Activated naive CD8-positive, alpha-beta T cell treated with anti-CD3 and anti-CD28 coated beads for 36 hours (primary cell): ENCODE measurements at places on chromosomes 16 and 17.
A peak's percentile ranks its signal among the peaks of the same experiment; 100 is the strongest.

- DNase-seq, result no peak
These were observed 5.8 kb downstream of the ARMC7 start for GRCh38 chr17:75115555-75115954.

- peak; percentile 40 for DNase-seq
These were observed 830 bp downstream of the SPHK1 start for GRCh38 chr17:76384987-76385891.

GRCh38 chr17:78645421-78646295, 68.5 kb upstream of the DNAH17 start:
- DNase-seq, result peak; percentile 66

DNA sequence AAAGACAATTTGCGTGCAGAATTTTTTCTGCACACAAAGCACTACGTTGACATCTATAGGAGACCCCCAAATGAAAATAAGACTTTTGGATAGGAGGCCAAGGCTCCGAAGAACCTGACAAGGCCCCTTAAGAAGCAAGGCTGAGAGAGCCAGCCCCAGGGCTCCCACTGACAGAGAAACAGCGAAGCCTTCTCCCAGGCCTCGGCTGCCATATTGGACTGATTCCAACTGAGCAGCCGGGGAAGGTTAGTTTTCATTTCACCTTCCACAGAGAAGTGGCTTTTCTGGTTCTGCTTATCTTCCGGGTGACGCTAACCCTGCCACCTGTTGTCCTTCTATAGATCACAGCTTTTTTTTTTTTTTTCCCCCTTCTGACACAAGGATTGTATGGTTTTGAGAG, 356.7 kb downstream of the SOX9 start:
- no peak for DNase-seq

GRCh38 chr16:85601730-85602401, 11.3 kb upstream of the GSE1 start:
- DNase-seq, result no peak

- no peak for DNase-seq
These were observed 374.6 kb upstream of the ASIC2 start for GRCh38 chr17:33667671-33668070.

- no peak for DNase-seq
These were observed 3.3 kb downstream of the LRRC46 start for GRCh38 chr17:47834756-47835155.

DNA sequence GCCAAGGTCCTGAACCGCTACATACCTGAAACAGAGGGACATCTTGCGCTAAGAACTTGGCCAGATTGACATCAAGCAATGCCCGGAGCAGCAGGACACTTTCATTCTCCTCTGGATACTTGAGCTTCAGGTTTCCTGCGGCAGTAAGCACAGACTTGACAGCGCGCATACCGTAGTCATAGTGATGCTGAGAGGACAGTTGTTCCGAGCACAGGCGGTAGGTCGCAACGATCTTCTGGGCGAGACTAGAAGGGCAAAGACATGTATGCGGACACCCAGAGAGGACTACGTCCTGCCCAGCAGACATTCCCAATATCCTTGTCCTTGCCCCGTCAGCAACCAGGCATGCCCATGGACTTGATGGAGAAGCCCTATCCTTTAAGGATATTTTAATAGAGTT, 112.9 kb downstream of the DNAH3 start:
- DNase-seq, result no peak

DNA sequence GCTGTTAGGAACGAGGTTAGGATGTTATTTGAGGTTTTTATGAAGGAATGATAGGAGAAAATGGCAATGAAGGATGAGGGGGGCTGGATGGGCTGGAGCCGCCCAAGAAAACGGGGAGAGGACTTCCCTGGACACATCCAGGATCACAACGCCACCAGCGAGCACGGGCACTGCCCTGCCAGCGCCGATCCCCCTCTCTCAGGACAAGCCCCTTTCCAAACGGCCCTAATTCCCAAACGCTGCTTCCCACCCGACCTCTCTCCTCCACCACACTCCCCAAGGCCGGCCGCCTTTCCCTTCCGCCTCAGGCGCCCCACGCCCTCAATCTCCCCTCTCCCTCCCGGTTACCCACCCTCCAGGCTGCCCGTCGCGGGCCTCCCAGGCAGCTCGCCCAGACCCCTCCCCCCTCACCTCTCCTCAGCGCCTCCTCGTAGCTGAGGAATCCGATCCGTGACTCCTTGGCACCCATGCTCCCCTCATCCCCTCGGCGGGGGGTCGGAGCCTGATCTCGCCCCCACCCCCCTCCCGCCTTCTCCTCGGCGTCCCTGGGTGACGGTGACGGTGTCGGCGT, 377 bp downstream of the USP32 start:
- no peak for DNase-seq

- no peak for DNase-seq
These were observed 6.0 kb downstream of the ARHGAP23 start for GRCh38 chr17:38434178-38434665.

GRCh38 chr17:39244600-39245570, 19.1 kb upstream of the STAC2 start:
- peak; percentile 79 for DNase-seq

GRCh38 chr17:78144736-78145641, 1.2 kb upstream of the C17orf99 start:
- no peak for DNase-seq

DNA sequence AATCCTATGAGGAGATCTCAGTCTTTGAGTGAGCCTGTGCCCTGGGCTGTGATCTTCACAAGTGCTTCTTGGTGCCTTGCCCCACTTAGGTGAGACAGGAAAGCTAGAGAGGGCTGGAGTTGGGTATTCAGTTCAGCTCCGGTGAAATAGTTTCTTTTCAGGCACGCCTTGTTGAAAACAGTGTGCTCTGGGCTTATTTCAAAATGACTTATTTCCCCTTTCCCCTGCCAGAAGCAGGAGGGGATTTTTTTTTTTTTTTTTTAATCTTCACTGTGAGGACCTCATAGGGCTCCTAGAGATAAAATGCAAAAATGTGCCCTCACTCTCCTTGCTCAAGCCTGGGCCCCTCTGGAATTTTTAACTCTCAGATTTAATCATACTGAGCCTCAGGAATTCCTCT, 27.2 kb downstream of the MOSMO start:
- no peak for DNase-seq

DNA sequence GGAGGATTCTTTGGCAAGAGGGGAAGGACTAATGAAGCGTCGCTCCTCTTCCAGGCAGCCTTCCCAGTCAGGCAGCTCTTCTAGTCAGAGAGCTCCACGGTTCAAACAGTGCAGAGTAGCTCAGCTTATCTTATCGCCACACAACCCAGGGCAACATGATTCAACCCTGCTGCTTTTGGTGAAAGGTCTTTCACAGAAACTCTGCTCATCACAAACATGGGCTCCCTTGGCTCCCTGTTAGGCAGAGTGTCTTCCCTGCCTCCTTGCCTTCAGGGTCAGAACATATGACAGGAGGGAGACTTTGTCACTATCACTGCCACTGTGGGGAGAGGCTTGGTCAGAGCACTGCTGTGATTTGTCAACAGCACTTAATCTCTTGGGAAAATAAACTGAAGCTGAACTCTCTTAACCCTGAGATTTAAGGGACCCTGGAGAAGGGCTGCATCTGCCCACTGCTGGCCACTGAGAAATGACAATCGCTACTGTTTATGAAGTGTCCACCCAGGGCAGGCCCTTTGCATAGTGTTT, 6.9 kb upstream of the SLC13A2 start:
- DNase-seq, result no peak

DNA sequence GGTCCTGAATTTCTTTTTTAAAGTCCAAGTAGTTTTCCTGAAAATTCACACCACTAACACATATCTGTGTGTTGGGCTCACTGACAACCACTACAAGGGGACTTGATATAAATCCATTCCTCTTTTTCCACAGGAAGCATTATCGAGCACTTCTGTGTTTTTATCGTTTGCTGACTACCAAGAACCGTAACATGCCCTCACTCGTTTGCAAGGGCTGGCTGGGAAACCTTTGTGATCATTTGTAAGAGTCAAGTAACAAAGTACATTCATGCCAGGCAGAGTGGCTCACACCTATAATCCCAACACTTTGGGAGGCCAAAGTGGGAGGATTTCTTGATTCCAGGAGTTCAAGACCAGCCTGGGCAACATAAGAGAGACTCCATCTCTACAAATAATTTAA, 62.1 kb downstream of the ZZEF1 start:
- no peak for DNase-seq

- DNase-seq, result no peak
These were observed 97.9 kb upstream of the IRX6 start for GRCh38 chr16:55225972-55226542.

DNA sequence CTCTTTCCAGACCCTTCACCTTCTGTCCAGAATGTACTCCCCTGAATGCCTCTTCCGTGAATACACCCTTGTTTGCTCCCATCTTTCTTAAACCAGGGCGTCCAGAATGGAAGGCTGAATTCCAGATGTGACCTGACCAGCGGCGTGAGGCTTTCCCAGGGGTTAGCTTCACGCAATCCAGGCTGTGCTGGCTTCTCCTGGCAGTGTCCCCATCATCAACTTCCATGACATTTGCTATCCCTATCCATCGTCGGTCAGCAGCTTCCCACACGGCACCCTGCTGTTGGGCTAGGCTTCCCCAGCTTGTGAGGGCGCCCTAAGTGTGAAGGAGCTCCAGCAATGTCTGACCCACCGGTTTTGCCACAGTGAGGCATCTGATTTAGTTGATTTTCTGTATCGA, 339.8 kb upstream of the TNRC6C start:
- DNase-seq, result no peak

GRCh38 chr17:17641621-17642409, 39.4 kb upstream of the RAI1 start:
- peak; percentile 71 for DNase-seq

- no peak for DNase-seq
These were observed 100.5 kb downstream of the XYLT1 start for GRCh38 chr16:17370223-17370707.

GRCh38 chr17:69605571-69605970, 191.1 kb downstream of the MAP2K6 start:
- no peak for DNase-seq

DNA sequence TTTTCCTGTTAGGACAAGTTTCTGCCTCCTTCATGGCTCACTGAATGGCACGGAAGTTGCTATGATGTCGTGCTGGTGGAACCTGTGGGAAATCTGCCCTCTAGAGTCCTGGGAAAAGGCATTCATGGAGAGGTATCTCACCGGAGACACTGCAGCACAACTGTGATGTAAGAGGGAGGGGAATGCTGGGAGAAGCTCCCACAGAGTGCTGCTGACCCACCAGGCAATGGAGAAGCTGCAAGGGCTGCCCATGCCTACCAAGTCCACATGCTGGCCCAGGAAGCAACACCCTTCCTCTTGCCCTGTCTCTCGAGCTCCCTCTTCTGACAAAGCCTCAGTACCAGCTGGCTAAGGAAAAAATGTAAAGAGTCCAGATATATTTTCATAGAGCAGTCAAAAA, 45.2 kb upstream of the SLC5A11 start:
- DNase-seq, result no peak

GRCh38 chr17:73757420-73757819, 113.2 kb upstream of the SDK2 start:
- no peak for DNase-seq

GRCh38 chr17:82444284-82444893, 6.2 kb downstream of the CYBC1 start:
- no peak for DNase-seq

GRCh38 chr16:81261049-81261648, 22.7 kb downstream of the BCO1 start:
- peak; percentile 3 for DNase-seq

DNA sequence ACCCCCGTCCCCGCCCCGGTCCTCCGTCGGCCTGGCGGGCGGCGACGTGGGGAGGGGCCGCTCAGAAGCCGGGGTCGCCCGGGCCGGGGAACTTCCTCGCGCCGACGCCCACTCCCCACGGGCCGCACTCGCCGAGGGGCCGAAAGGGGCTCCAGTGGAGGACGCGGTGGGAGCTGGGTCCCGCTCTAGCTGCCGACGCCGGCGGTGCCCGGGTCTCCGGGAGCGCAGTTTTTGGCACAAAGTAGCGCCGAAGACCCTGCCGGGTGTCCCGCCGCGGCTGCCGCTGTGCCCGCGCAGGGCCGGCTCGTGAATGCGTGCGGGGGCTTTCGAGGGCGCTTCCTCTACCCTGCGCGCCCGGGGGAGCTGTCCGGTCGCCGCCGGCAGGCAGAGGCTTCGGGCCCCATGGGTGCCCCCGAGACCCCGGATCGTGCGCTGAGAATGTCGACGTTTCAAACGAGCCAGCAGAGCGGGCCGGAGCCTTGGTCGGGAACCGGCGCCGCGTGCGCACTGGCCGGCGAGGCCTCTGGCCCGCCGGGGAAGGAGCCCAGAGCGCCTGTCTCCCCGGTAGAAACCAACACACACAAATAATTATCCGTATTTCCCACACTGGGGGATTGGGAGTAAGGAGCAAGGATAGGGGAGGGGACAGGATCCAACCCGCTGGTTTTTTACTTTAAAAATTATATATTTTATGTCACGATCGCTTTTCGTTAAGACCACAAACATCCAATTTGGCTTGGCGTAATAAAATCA, 46.6 kb upstream of the SLC38A10 start:
- no peak for DNase-seq
